ENCODE measurements at places on chromosomes 16 and 17.

DNA sequence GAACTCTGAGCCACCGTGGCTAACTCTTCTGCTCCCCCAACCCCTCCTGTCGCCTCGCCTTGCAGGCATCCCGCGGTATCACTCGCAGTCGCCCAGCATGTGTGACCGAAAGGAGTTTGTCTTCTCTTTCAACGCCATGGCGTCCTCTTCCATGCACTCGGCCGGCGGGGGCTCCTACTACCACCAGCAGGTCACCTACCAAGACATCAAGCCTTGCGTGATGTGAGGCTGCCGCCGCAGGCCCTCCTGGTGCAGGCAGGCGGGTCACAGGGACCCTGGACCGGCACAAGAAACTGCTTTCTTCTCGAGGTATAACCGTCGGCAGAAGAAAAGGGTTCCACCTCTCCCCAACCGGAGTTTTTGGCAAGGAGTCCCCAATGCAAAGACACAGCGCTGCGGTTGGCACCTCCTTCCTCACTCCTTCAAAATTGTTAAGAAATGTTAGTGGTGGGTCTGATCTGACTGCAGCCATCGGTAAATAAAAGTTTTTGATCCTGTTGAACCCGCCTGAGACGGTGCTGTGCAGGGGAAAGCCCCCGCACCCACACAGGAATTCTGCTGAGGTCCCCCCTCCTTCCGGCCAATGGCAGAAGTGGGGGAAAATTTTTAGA lies 2.6 kb downstream of the FOXF1 start:
- DNase-seq, result no peak

- no peak for DNase-seq
Observed at GRCh38 chr17:80827646-80828643, 163.7 kb upstream of the CHMP6 start.

DNA sequence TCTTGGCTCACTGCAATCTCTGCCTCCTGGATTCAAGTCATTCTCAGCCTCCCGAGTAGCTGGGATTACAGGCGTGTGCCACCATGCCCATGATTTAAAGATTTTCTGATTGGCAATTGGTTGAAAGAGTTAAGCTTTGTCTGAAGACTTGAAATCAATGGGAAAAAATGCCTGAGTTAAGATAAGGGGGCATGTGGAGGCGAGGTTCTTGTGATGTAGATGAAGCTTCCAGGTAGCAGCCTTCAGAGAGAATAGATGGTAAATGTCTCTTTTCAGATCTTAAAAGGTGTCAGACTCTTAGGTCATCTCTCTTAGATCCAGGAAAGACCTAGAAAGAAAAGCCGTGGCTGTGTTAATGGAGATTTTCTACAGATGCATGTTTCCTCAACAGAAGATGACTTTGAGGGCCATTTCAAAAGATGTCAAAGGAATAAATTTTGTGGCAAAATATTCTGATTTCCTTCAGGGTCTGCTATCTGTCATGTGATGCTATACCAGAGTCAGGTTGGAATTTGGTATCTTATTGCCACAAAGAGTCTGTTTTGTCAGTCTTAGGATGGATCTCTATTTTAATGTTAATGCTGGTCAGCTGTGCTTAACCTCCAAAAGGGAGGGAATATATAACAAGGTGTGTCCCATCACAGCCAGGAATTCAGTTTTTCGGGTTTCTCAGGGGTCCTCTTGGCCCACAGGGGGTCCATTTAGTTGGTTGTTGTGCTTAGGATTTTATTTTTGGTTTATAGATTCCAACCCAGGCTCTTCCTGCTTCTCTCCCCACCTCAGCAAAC lies 58.3 kb upstream of the AKTIP start:
- DNase-seq, result no peak

DNA sequence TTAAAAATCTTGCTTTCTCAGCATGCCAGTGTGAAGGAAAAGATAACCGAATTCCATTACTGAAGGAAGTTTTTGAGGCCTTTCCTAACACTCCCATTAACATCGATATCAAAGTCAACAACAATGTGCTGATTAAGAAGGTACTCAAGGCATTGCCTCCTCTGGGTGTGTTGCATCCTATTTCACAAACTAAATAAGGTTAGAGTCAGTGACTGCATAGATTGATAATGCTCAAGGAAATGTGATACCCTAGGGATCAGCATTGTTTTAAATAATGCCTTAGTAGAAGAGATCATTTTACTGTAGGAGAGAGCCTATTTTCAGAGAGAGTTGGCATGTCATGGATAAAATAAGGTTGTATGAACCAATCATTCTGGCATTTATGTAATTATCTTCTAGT lies 36.8 kb downstream of the GDPD1 start:
- no peak for DNase-seq

GRCh38 chr17:38568274-38568673 lies 37.5 kb downstream of the SRCIN1 start:
- no peak for DNase-seq

- DNase-seq, result no peak
Observed at GRCh38 chr17:50908860-50909764, 43.0 kb upstream of the TOB1 start.

- no peak for DNase-seq
Observed at GRCh38 chr17:43814026-43814425, 18.9 kb downstream of the MPP3 start.

GRCh38 chr17:65328567-65328966 lies 191.4 kb downstream of the RGS9 start:
- DNase-seq, result no peak

DNA sequence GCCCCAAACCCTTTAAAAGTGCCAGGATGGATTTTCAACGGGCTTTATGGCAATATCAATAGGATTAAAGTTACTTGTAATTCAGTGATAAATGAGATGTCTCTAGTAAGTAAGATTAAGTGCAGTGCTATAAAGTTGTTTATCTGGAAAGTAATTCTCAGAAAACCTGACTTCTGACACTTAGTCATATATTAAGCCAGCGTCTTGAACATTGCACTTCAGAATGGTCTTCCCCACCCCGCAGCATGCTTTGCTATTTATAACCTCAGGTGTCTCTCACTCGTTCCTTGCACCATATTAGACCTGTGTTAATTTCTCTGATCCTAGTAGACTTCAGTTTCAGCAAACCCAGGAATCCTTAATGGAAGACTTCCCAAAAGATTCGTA lies 2.1 kb upstream of the MAF start:
- DNase-seq, result no peak

- DNase-seq, result no peak
Observed at GRCh38 chr16:81521141-81521626, 76.6 kb downstream of the CMIP start.

DNA sequence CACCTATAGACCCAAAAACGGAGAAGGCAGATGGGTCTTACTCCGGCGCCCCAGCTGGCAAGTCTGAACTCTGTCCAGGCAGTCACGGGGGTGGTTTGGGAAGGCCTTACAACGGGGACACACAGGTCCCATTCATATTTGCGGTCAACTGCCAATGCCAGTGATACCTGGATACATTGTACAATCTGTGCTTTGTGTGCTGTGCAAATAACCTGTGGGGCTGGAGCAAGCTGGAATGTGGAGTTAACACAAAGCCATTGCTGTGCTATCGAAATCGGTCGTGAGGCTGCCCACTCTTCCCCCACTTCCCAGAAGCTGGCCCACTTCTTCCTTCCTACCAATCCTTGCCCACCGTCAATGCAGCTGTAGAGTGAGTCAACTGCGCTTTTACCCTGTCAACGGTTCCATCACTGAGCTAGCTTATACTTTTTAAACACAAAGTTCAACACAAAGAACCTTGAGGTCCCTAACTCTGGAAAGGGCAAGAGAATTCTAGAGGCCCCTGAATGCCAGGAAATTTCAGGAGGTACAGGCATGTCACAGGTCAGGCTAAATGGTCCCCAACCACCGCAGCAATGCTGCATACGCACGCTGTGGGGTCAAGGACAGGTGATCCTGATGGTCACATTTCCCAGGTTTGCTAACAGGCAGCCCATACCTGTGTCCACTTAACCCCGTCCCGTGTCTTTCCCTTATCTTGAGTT lies 122.8 kb downstream of the ZFHX3 start:
- no peak for DNase-seq

DNA sequence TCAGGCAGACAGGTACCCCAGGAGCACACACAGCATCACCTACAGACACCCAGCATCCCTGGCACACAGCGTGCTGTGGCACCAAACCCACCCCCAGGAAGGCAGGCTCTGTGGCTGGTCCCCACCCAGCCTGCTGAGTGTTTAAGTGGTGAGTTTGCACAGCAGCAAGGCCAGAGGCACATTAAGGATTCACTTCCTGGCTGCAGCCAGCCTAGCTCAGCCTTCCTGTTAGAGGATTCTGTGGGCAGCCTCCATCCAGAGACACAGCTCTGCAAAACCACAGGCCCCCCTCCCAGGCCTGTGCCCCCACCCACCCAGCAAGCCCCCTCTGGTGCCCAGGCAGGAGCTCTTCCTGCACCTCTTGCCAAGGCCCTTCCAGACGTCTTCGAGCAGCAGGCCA lies 36.1 kb upstream of the PHB1 start:
- peak; percentile 58 for DNase-seq

GRCh38 chr16:57522960-57523359 lies 13.4 kb downstream of the CCDC102A start:
- no peak for DNase-seq

DNA sequence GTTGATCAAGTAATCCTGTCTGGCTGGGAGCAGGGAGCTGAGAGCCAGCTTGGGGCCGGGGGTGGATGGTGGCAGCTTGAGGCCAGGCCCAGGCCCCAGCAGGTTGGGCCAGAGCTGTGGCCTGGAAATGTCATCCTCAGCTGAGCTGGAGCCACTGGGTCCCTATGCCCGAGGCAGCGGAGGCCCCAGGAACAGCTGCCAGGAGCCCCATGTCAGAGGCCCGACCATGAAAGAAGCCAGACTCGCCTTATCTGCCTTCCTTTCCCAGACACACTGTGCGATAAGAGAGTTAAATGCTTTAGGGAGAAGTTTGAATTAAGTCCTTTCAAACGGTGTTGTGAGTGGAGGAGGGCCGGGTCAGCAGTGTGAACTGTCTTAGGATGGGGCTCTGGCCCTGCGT lies 3.5 kb downstream of the SMTNL2 start:
- no peak for DNase-seq

- DNase-seq, result no peak
Observed at GRCh38 chr16:57888128-57888527, 82.8 kb downstream of the CNGB1 start.

GRCh38 chr16:12329246-12329995 lies 352.9 kb downstream of the SNX29 start:
- DNase-seq, result no peak

- DNase-seq, result no peak
Observed at GRCh38 chr16:57998486-57998885, 2.0 kb downstream of the ZNF319 start.

- peak; percentile 68 for DNase-seq
Observed at GRCh38 chr17:75979705-75980187, 706 bp downstream of the TEN1 start.

DNA sequence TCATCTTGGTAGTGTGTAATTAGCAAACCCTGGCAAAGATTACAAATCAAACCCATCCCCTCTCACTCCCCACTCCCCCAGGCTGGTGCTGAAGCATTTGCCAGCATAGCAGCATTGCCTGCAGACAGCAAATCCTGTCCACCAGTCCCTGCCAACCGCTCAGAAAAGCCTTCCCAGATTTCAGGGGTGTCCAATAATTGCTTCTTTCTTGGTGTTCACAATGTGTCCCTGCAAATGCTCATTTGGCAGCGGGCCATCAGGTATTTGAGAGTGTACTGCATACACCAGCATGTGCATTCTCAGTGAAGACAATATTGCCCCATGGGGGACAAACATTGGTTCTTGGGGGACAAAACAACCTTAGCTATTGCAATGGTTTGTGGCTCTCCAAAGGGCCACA lies 28.2 kb downstream of the ORC6 start:
- DNase-seq, result no peak

GRCh38 chr17:2502871-2503580 lies 8.7 kb downstream of the METTL16 start:
- no peak for DNase-seq

GRCh38 chr16:2482249-2482648 lies 7.3 kb downstream of the TBC1D24 start:
- no peak for DNase-seq

DNA sequence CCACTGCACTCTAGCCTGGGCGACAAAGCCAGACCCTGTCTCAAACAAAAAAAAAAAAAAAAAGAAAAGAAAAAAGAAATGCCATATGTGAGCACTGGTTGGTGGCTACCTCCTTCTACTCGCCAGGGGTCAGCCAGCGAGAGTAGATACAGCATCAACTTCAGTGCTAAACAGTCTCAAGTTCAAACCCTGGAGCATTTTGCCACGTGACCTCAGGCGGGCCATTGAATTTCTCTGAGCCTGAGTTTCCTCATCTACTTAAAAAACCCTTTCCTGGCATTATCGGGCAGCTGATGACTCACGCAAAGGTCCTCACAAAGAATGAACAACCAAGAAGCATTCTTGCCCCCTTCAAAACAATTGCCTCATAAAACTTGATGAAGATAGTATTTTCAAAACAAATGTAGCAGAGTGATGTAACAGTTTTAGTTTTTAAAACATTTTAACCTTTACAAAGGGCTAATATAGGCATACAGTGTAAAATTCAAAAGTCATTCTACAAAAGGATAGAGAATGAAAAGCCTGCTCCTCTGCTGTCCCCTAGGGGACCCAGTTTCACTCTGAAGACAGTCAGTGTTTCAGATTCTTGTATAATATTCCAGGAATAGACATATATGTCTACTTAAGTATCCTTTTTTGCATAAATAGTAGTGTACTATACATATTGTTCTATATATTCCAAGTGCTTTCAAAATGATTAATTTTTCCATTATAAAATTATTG lies 28.4 kb downstream of the DNAH2 start:
- peak; percentile 59 for DNase-seq

DNA sequence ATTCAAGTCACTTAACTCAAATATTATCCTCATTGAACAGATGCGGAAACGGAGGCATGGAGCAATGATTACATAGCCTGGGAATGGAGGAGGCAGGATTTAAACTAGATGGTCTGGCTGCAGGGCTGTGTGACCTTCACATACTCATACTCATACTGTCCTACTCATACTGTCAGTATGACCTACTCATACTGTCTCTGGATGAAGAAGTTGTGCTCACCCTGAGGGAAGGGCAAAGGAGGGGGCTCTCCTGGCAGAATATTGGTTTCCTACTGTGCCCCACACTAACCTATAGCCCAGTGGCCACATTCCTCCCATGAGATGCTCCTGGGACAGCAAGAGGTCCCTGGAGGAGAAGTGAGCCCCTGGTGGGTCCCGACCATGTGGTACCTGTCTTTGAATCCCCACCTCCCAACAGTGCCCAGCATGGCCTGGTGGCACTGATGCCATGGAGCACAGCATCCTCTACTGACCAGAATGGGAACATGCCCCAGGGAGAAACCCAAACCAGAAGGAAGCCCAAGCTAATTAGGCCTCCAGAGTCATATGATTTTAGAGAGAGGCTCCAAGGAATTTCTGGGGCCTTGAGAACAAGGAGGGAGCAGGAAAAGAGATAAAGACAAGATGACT lies 197.3 kb upstream of the SDK2 start:
- peak; percentile 10 for DNase-seq

- DNase-seq, result no peak
Observed at GRCh38 chr17:45338996-45339535, 22.2 kb upstream of the MAP3K14 start.

DNA sequence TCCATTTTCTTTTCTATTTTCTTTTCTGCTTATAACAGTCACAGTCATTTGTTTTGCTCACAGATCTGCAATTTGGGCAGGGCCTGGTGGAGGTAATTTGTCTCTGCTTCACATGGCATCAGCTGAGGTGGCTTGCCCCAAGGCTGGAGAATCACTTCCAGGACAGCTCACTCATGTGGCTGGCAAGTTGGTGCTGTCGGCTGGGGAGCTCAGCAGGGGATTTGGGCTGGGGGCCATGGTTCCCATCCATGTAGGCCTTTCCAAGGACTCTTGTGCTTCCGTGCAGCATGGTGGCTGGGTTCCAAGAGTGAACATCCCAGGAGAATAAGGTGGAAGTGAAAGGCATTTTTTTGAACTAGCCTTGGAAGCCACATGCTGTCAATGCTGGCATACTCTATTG lies 85.7 kb downstream of the MGAT5B start:
- peak; percentile 18 for DNase-seq

Measured in fibroblast of upper back skin (primary cell).